Activated B cell treated with CpG ODN at 0.5 μM for 24 hours (primary cell): ENCODE measurements at places on chromosomes 4 and X.
A peak's percentile ranks its signal among the peaks of the same experiment; 100 is the strongest.

DNA sequence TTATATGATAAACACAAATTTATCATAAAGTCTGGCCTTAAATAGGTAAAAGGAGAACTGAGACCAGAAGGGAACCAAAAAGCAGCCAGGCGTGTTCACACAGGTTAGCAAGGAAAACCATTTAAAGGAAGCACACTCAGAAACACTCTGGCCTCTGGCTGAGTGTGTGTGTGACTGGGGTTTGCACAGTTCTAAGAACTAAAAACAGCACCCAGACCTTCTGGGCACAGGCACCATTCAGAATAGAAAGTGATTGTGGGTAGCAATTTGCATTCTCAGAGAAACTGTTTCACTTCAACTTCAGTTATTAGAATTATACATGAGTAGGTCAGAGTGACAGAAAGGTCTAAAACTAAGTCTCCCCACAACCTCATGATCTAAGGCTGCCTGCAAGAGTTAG is 10.0 kb downstream of the GPR82 start:
- H3K4me3 ChIP-seq = peak overlapping the region; percentile 75
- H3K36me3 ChIP-seq = no peaks in the 10 kb centered on the region
- peak; percentile 17 for DNase-seq
- peak overlapping the region; percentile 85 for H3K27ac ChIP-seq

DNA sequence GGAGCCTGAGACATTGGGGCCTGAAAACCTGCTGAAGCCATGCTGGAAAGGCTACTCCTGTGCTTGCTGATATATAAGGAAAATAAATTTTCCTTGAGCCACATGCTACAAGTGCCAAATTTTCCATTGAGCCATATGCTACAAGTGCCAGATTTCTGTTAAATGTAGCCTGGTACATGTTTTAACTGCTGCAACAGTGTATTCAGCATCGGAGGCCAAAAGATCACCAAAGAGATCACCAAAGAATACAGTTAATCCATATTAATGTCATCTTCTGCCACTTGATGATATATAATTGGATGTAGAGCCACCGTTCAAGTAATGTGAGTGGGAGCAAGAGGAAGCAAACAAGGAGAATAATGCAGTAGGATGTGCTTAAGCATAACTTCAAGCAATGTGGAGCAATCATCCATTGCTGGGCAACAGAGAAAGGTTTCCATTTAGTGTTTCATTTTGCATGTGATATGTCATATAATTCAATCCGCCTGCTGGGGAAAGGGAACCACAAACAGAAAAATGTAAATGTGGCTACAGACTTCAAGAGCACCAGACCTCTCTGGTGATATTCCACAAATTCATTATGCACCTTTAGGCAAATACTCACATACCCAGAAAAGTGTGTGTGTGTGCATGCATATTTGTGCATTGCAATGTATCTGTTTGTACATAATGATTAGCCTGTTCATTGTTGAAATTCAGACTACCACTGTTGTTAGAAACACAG is 295.9 kb downstream of the KCNIP4 start:
- no peak overlapping the region for H3K27ac ChIP-seq
- H3K4me1 ChIP-seq = no peaks in the 10 kb centered on the region
- H3K36me3 ChIP-seq = no peaks in the 10 kb centered on the region
- H3K27me3 ChIP-seq = no peaks in the 10 kb centered on the region
- DNase-seq = no peak

DNA sequence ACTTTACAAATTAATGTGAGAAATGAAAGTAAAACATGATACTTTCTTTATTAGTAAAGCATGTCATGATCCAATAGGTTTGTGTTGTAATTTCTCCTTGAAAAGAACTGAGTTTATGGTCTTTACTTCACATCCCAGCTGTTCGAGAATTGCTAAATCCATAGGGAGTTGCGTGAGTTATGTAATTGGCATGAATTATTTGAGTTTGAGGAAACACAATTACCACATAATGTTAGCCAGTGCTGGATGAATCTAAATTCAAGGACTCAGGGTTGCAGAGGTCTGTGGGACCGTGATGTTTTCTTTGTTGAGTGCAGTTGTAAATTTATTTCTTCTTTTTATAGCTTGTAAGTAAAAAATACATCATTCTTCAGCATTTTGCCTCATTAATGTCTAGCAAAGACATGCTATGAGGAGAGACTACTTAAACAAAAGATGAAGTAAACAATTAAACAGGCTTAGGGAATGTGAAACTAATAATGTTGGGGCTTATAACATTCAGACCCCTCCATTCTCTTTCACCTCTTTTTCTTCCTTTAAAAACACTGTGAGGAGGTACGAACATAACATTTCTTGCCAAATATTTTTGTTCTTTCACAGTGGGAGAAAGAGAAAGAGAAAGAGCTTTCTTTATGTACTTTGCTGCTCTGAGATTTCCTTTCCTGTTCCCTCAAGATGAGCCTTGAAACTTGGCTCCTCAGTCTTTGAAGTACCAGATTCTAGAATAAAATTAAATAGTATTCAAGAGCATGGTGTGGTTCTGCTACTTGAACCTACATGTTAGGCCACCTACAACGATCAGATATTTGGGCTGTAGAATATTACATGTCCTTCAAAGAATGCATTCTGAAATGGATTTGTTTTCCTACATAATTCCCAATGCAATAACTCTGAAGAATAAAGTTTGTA is 159.6 kb upstream of the ANK2 start:
- H3K4me1 ChIP-seq = peaks cover 4% of the 10 kb centered on the region
- DNase-seq = no peak
- H3K4me3 ChIP-seq = peak overlapping the region; percentile 12
- H3K27ac ChIP-seq = no peak overlapping the region
- peaks cover 6% of the 10 kb centered on the region for H3K27me3 ChIP-seq

DNA sequence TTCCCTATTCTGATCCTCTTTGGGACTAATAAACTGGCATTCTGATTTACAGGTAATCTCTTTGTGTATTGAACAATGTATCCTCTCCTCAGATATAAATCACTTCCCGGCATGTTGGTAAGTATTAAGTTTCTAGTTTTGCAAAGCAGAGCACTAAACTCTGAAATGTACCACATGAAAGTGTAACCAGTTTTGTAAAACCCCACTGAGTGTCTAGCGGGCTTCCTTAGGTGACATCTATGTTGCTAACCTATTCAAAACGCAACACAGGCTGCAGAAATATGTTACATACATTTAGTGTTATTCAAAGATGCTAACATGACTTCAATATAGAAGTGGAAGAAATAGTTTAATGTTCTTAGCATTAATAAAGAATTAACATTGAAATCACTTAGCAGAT is 25.2 kb downstream of the DNAJB14 start:
- no peak for DNase-seq
- H3K4me3 ChIP-seq = no peak overlapping the region
- no peak overlapping the region for H3K27ac ChIP-seq
- no peaks in the 10 kb centered on the region for H3K4me1 ChIP-seq

- DNase-seq = no peak
- peaks cover 49% of the 10 kb centered on the region for H3K27me3 ChIP-seq
- H3K27ac ChIP-seq = no peak overlapping the region
Observed at GRCh38 chr4:7938609-7939376, 868 bp downstream of the AFAP1 start.

GRCh38 chrX:39174772-39175417 is 373.6 kb downstream of the MID1IP1 start:
- H3K4me3 ChIP-seq = no peak overlapping the region
- no peak overlapping the region for H3K27ac ChIP-seq
- H3K27me3 ChIP-seq = no peaks in the 10 kb centered on the region

GRCh38 chr4:10366628-10367027 is 90.6 kb downstream of the ZNF518B start:
- DNase-seq = no peak
- peaks cover 9% of the 10 kb centered on the region for H3K27me3 ChIP-seq
- H3K36me3 ChIP-seq = no peaks in the 10 kb centered on the region
- H3K27ac ChIP-seq = no peak overlapping the region
- H3K4me1 ChIP-seq = no peaks in the 10 kb centered on the region
- H3K4me3 ChIP-seq = no peak overlapping the region

DNA sequence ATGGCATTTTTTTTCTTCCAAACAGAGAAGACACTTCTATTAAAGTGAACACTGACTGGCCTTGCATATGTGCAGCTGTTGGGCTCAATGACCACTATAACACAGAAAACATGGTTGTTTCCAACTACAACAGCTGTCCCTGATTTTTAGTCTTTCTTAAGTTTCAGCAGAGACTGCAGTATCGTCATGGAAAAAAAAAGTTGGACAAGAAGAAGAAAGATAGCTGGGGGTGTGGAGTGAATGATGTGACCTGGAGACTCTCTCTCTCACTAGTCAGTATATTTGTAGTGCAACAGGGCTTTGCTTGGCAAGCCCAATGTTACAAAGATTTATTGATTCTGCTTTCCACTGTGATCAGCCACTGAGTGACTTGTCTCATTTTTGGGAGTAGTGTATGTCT is 29.5 kb upstream of the C4orf54 start:
- H3K4me3 ChIP-seq = no peak overlapping the region
- H3K36me3 ChIP-seq = no peaks in the 10 kb centered on the region
- H3K27me3 ChIP-seq = peaks cover 7% of the 10 kb centered on the region
- H3K4me1 ChIP-seq = no peaks in the 10 kb centered on the region
- H3K27ac ChIP-seq = no peak overlapping the region

- no peaks in the 10 kb centered on the region for H3K27me3 ChIP-seq
- no peaks in the 10 kb centered on the region for H3K4me1 ChIP-seq
- H3K4me3 ChIP-seq = no peak overlapping the region
- no peak for DNase-seq
- no peak overlapping the region for H3K27ac ChIP-seq
Observed at GRCh38 chr4:156571146-156571545, 400.5 kb downstream of the PDGFC start.

DNA sequence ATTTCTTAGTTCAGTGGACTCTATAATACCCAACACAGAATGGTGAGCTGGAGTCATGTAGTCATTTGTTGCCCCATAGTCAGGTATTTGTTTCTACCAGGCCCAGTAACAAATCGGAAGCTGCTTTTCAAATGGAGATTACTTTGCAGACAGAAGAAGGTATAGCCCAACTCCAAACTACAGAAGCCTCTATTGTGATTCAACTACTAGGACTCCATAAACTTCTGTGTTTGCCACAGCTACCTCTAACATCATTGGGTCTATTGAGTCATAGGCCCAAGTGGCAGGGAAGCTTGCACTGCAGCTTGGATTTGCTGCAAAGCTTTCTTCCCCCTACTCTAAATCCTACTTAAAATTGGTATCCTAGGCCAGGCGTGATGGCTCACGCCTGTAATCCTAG is 148.8 kb upstream of the STK26 start:
- H3K36me3 ChIP-seq = no peaks in the 10 kb centered on the region
- H3K27ac ChIP-seq = no peak overlapping the region
- no peaks in the 10 kb centered on the region for H3K4me1 ChIP-seq
- H3K27me3 ChIP-seq = no peaks in the 10 kb centered on the region
- no peak overlapping the region for H3K4me3 ChIP-seq
- DNase-seq = no peak

DNA sequence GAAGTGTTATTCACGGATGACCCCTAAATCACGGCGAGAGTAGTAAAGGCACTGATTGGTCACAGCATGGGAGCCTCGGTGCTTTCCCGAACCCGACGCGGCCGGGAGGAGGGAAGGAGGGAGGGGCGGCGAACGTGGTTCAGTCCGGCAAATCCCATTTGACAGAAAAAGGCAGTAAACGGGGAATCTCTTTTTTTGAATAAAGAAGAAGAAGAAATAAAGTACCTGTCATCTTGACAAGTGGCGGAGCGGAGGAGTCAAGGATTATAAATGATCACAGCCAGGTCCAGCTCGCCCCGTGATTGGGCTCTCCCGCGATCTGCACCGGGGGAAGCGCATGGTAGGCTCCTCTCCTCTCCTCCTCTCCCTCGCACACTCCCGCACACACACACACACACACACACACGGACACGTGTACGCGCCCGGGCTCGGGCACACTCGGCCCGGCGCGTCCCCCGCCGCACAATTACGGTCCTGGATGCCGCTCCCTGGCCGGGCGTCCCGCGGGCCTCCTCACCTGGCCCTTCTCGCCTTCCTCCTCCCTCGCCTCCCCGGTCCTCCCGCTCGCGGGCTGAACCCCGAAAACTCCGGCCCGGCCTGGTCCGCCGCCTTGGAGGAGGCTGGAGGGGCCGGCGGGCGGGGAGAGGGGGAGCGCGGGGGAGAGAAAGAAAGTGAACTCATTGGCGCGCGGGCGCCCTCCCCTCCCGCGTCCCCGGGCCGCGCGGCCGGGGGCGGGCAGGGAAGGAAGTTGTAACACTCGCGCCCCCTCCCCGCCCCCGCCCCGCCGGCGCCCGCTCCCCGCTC is 99.2 kb upstream of the TENM3 start:
- H3K27ac ChIP-seq = no peak overlapping the region
- peaks cover 23% of the 10 kb centered on the region for H3K4me1 ChIP-seq
- DNase-seq = no peak
- peak overlapping the region; percentile 68 for H3K4me3 ChIP-seq

DNA sequence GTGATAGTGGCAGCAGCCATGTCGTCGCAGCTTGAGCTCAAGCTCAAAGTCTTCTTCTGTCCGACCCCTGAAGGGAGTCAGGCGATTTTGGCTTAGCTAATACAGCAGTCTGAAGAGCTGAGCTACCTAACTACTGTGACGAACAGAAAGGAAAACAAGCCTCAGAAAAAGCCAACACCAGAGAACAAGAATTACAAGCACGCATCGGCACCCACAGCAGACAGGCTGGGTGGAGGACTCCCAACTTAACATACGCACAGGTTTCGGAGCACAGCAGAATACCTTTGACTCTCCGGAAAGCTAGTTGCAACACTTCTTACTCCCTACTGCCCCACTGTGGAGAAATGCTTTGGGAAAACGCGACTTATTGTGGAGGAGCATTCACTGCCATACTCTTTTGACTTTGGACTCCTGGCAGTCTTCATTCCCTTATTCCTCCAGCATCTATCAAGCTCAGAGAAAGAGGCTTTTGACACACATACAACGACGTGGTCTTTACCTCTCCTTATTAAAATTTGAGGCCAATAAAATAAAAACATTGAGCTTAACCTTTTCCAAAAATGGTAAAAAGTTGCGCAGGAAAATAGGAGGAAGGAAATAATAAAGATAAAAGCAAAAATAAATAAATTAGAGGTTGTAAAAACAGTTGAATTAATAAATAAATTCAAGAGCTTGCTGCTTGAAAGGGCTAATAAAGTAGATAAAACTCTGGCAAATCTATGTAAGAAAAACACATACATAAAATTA is 41.3 kb upstream of the GPC3 start:
- DNase-seq = no peak
- H3K4me3 ChIP-seq = no peak overlapping the region
- no peak overlapping the region for H3K27ac ChIP-seq
- peaks cover 6% of the 10 kb centered on the region for H3K27me3 ChIP-seq

- no peak overlapping the region for H3K27ac ChIP-seq
- no peaks in the 10 kb centered on the region for H3K4me1 ChIP-seq
- H3K4me3 ChIP-seq = no peak overlapping the region
- no peaks in the 10 kb centered on the region for H3K27me3 ChIP-seq
- H3K36me3 ChIP-seq = no peaks in the 10 kb centered on the region
Observed at GRCh38 chr4:32094987-32095386, 1374.8 kb downstream of the PCDH7 start.

GRCh38 chr4:14132301-14132700 is 504.8 kb upstream of the BOD1L1 start:
- H3K4me1 ChIP-seq = peaks cover 11% of the 10 kb centered on the region
- H3K27me3 ChIP-seq = no peaks in the 10 kb centered on the region
- no peak overlapping the region for H3K4me3 ChIP-seq
- no peaks in the 10 kb centered on the region for H3K36me3 ChIP-seq
